Activated naive CD4-positive, alpha-beta T cell treated with anti-CD3 and anti-CD28 coated beads, Interleukin-2, amount 50 U/mL, for 16 hours (primary cell): ENCODE measurements at places on chromosomes 11 and 22.

- no peak for DNase-seq
Observed at GRCh38 chr22:42930810-42931420, 73.8 kb upstream of the ARFGAP3 start.

GRCh38 chr11:8604078-8604723 lies 10.2 kb upstream of the STK33 start:
- DNase-seq = peak; percentile 20

GRCh38 chr11:117319214-117319840 lies 3.3 kb upstream of the BACE1 start:
- no peak for DNase-seq

GRCh38 chr11:27464289-27464696 lies 8.3 kb downstream of the LGR4 start:
- no peak for DNase-seq

DNA sequence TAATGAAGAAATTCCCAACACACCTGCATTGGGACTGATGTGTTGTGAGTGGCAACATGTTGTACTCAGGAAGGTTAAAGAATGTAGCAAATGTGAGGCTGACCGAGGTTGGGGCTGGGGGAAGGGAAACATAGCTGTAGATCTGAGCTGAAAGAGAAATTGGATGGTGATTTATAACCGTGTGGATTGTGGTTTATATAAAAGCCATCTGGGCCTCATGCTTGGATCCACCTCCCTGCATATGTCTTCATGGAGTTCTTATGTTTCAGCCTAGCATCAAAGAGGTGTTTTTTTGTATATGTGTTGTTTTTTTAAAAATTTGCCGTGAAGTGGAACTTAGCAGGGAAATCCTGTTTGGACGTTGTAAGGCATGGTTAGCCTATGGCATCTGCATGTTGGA lies 141.3 kb downstream of the NAV2 start:
- no peak for DNase-seq

DNA sequence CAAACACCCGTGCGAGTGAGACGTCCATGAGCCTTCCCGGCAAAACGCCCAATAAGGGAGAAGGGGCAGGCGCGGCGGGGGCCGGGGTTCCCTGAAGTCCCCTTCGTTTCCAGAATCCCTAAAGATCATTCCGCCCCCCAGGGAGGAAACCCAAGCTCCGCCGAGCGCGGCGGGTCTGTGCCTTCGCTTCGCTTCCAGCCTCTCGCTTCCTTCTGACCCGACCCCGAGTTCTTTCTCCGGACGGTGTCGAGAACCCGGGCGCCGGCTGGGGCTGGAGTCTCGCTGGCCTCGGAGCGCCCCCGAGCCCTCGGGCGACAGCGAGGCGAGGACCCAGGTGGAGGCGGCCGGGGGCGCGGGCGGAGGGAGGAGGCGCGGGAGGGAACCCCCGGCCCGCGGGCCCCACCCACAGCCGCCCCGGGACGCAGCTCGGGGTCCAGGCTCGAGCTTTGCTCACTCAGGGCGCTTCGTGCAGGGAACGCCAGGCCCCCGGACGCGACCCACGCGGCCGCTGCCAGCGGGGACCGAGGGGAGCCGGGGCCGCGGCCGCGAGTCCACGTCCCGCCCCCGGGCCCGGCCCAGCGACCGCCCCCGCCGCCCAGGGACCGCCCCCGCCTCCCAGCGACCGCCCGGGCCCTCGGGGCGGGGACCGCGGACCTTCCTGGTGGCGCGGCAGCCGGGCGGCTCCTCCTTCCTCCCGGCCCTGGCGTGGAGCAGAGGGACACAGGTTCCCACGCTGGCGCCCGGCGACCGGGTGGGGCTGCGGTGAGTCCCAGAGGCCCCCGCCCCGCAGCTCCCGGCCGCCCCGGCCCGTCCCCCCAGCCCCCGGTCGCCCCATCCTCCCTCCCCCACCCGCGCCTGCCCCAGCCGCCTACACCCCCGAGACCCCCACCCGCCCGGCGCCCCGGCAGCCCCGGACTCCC lies at the start of gene PGGHG:
PGGHG (plus strand) TSS at position 649 of the 920 bp plus-strand sequence. CDS start 691 bp downstream, outside the sequence.
- no peak for DNase-seq

- DNase-seq = no peak
Observed at GRCh38 chr11:114440121-114440860, 1.0 kb downstream of the REXO2 start.

- DNase-seq = no peak
Observed at GRCh38 chr11:34706709-34707461, 86.0 kb downstream of the EHF start.

GRCh38 chr11:92111287-92111686 lies 113.3 kb upstream of the FAT3 start:
- DNase-seq = no peak

- DNase-seq = peak; percentile 71
Observed at GRCh38 chr11:130314184-130314749, 450 bp downstream of the ZBTB44 start.

- no peak for DNase-seq
Observed at GRCh38 chr11:46832511-46833214, 13.4 kb downstream of the CKAP5 start.

DNA sequence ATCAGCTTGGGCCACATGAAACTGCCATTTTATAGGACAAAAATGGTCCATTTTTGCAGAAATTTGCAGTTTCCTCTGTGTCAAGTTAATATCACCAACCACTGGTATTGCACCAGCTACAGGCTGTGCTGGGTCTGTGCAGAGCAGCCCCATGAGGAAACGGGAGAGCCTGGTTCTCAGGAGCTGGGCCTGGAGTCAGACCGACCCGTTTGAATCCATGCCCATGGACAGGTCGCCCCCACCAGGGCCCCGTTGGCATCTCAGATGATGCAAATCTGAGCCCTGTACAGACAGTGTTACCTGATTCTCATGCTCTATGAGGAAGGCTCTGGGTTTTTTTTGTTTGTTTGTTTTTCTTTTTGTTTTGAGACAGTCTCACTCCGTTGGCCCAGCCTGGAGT lies 9.8 kb upstream of the SEC14L6 start:
- no peak for DNase-seq

DNA sequence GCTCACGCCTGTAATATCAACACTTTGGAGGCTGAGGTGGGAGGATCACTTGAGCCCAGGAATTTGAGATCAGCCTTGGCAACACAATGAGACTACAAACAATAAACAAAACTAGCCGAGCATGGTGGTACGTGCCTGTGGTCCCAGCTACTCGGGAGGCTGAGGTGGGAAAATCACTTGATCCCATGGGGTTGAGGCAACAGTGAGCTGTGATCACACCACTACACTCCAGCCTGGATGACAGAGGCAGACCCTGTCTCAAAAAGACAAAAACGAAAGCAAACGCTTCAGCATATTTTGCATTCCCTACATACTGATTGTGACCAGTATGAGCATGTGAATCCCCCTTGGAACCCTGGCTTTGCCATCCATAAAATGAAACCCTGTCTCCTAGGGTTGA lies 33.9 kb upstream of the MN1 start:
- no peak for DNase-seq

- DNase-seq = no peak
Observed at GRCh38 chr22:38754751-38755154, 1.0 kb downstream of the SUN2 start.

- DNase-seq = no peak
Observed at GRCh38 chr22:44721213-44721612, 19.2 kb downstream of the PRR5 start.

GRCh38 chr22:44147821-44148574 lies 32.7 kb upstream of the PARVG start:
- no peak for DNase-seq

- DNase-seq = no peak
Observed at GRCh38 chr22:23278883-23279675, 98.8 kb downstream of the BCR start.

DNA sequence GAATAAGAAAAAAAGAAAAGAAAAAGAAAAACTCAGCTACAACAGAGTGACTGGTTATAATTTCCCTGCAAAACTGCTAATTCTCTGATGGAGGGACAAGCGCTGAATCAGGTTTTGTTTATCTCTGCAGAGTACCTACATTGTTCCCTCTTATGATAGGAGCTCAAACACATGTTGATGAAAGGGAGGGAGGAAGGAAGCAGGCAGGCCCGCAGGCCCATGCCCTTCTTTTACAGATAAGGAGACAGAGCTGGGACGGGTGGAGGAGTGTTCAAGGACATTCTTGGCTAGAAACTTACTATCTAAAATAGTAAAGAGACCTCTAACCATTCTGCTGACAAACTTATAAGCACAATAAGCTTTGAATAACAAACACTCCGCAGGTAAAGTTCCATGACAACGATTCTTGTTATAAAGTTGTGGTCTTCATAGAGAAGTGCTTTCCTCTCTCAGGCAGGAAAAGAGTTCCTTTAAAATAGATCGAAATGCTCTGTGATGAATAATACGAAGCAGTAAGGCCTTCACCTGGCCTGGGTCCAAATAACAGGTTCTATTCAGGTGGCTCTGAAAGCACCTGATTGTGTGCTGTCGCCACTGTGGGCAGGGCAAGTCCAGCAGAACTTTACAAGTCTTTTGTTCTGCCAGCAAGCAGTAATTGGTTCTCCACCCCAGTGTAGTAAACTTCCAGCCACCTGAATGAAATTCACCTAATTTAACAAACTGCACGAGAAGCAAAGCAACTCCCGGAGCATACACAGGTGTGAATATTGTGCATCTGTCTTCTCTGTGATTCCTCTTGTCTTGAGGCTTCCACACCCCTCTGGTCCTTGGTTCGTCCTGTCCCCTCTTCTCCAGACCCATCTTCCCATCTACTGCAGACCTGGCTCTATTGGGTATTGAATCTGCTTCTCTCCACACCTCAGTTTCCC lies 15.3 kb upstream of the MICAL2 start:
- no peak for DNase-seq

GRCh38 chr11:863023-863909 lies 20.6 kb downstream of the TSPAN4 start:
- no peak for DNase-seq

- DNase-seq = no peak
Observed at GRCh38 chr11:57306161-57306876, 18.4 kb downstream of the TNKS1BP1 start.

GRCh38 chr11:10573556-10573955 lies 5.1 kb upstream of the LYVE1 start:
- DNase-seq = no peak

- DNase-seq = no peak
Observed at GRCh38 chr22:22866381-22867111, 21.1 kb upstream of the IGLL5 start.

- no peak for DNase-seq
Observed at GRCh38 chr22:45088576-45088975, 75.1 kb upstream of the NUP50 start.

DNA sequence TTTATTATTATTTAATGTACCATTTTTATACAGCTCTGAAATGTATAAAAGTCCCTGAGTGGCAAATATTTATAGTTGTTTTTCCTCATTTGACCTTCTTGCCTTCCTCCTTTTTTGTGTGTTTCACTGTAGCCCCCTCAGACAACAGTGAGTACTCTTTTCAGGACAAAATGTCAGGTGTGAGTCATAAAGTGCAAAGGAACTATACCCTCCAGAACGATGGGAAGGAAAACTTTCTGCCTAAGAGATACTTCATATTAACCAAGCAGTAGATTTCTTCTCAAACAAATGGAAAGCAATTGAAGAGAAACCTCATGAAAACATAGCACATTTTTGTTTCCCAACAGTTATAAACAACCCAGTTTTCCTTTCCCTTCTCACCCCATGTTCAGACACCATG lies 16.1 kb upstream of the MS4A7 start:
- DNase-seq = no peak

DNA sequence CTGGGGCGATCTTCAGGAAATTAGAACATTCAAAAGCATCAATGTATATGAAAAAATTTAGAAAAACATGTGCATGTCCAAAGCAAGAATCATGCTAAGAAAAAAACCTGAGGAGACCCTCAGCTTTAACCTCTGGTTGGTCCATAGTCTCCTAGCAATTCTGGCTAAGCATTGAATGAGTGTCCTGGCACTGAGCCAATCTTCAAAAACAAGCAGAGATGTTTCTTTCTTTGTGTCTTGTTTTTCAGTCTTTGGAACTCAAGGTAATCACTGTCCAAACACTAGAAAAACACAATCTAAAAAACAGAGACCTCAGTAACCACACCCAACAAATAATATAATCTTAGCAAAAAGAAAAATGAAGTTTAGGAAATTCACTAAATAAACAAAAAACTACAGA lies 205.4 kb upstream of the CARD18 start:
- no peak for DNase-seq

DNA sequence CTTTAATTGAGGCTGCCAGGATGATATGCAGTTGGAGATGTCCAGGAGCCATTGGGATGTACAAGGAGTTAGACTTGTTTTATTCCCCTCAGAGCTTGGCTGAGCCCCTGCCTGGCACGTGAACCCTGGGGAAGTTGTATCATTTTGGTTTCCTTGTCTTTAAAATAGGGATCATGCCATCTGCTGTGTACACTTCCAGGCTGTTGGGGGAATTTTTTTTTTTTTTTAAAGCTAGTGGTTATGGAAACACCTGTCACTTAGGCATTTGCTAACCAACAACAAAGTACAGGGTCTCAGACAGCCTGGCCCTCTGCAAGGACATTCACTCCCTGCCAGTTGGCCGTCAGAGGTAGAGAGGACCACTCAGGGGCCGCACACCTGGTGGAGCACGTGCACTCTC lies 8.5 kb upstream of the RAB1B start:
- no peak for DNase-seq

- DNase-seq = no peak
Observed at GRCh38 chr11:44450295-44450932, 115.0 kb upstream of the CD82 start.

GRCh38 chr11:12704049-12704448 lies 29.8 kb downstream of the TEAD1 start:
- DNase-seq = no peak

- no peak for DNase-seq
Observed at GRCh38 chr11:79982185-79982584, 541.4 kb upstream of the TENM4 start.

DNA sequence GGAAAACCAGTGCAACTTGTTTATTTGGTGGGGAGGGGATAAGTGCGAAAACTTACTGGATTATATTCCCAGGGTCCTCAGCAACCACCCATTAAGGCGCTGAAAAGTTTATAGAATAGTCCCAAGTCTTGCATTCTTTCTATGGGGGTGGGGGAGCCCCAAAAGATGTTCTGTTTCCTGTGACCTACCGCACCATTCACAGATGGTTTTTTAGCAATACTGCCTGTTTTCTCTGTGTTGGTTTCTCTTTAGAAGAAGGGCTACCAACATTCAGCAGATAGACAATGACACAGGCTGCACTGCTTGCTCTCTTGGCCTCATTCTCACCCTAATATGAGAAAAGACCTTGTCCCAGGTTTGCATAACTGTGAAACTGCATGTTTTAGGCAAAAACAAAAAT lies 86.5 kb downstream of the FAM76B start:
- peak; percentile 19 for DNase-seq

- no peak for DNase-seq
Observed at GRCh38 chr22:48417225-48418070, 1410.2 kb downstream of the BRD1 start.

- no peak for DNase-seq
Observed at GRCh38 chr11:95296621-95297025, 65.6 kb upstream of the SESN3 start.
